AG10803 (cell line): ENCODE measurements at places on chromosomes 16 and 17.

DNA sequence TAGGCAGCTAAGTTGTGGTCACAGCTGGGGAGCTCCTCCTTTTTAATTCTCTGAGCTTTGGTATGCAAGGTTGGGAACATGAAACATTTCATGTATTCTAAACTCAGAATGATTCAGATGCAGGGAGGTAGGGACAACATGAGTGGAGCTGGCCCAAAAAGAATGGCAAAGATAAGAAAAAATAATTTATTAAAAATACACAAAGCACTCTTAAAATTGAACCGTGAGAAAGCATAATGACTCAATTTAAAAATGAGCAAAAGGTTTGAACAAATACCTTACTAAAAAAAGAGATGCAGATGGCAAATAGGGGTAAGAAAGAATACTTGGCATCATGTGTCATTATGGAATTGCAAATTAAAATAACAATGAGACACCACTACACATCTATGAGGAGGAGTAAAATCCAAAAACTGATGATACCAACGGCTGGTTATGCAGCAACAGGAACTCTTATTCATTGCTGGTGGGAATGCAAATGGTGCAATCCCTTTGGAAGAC lies 175.6 kb upstream of the IRX3 start:
- peak; percentile 96 for DNase-seq

DNA sequence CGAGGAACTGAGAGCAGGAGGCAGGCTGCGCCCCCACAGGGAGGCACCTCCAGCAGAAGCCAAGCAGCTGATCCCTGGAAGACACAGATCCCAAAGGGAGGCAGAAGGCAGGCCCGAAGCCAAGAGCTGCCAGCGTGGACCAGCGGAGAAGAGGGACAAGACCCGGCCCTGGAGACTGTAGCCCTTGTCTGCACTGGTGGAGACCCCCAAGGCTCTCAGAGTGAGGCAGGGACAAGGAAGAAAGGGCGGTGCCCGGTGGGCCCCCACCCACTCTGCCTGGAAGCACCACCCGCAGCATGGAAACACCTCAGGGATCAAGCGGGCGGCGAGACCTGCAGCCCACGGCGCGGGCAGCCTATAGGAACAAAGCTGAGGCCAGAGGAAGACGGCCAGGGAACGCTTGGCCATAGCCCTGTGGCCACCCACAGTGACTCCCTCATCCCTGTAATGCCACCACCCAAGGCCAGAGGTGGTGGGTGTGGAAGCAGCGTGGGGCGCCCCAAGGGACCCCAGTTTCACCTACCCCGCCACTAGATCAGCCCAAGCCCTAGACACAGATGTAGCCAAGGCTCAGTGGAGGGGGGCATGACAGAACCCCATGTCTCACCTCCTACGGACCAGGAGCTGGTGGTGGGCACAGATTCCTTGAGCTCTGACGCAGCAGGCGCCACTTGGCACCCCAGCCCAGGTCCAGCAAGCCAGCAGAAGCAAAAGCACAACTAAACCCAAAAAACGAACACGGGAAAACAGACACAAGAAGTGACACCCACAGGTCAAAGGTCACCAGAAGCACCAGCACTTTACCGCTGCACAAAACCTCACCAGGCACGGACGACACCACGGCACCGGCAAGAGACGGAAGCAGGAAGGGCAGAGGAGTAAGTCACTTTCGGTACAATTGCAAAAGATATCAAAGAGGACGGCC lies 2.9 kb upstream of the SIRT7 start:
- DNase-seq = no peak

DNA sequence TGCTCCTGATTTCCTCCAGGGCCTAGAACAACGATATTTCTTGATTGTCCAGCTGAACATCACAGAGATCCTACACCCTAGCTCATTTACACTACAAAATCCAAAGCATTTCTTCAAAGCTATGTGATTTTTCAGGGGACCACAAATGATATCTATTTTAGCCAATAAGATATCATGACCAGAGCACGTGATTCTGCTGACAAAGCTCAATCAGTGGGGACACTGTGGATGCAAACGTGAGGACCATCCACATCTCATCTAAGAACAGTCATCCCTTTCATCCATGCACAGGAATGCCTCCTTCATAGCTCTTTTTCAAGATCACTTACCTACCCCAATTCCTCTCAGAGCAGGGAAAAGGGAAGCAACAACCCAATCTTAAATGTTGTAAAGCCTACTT lies 56.9 kb downstream of the ACSM2B start:
- DNase-seq = no peak

DNA sequence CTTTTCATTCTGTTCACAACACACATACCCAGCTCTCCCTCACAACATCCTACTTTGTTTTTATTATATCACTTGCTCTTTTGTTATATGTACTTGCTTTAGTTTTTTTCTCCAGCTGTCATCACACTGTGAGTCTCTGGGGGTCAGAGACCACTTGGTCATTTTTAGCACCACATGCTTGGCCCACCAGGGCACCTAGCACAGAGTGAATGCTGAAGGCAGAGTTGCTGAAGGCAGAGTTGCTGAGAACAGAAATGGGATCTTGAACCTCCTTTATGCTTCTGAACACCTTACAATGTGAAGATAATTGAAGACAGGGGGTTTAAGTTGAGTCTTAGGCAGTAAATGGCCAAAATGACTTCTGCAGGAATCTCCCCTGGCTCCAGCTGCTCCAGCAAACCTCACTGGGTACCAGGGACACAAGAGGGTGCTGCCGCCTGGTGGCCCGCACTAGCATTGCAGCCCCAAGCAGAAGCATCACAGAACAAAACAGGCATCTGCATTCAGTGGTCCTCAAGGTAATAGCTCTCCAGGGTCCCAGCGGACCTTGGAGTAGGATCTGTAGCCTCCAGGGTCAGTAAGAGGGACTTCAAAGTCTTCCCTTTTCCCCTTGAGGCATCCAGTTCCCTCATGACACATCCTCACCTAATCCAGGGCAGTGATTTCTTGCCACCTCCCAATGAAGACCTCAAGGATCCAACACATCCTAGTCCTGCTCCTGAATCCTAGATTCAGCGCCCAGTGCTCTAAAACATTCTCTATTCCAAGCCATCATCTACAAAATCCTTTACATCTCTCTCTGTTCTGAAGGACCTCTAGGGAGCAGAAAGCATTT lies 1972.6 kb downstream of the TP53TG3F start:
- no peak for DNase-seq

DNA sequence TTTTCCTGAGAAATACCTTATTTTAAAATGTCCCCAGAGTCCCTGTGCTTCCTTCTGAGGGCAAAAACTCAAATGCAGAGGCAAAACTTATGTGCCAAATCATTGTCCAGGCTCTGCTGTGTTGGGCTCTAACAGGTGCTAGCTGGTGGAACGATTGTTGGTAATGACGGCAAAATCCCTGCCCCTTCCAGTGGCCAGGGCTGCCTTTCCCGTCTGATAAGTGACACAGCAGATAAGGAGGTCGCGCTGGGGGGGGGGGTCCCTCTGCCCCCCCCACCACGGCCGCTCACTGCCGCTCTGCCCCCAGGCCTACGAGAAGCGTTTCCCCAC lies 29.1 kb downstream of the SEC14L5 start:
- no peak for DNase-seq

DNA sequence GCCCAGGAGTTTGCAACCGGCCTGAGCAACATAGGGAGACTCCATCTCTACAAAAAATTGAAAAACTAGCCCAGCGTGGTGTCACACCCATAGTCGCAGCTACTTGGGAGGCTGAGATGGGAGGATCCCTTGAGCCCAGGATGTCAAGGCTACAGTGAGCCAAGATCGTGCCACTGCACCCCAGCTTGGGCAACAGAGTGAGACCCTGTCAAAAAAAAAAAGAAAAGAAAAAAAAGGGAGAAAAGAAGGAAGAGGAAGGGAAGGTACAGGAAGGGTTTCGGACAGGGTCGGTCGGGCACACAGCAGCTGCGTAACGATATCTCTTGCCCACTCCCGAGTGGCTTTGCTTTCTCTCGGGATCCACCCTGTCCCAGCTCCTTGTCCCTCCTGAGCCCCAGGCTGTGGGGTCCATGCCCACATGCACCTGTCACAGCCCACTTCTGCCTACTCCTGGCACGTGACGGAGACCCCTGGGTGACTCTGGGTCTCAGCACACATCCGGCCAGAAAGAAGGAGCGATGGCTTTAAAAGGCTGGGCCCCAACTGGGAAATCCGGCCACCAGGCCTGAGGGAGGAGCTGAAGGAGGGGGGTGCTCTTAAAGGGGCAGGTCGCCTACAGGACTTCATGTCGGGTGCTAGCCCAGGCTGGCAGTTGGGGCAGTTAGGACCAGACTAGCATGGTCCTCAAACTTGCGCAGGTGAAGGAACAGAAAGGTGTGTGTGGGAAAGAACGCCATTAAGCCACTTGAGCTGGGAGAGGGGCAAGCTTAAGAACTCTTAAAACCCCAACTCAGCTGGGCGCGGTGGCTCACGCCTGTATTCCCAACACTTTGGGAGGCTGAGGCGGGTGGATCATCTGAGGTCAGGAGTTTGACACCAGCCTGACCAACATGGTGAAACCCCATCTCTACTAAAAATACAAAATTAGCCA lies at the start of gene GHDC:
TSS of gene GHDC (minus strand) at position 526 of the 931 bp plus-strand sequence. CDS start 913 bp downstream, outside the sequence.
- DNase-seq = peak; percentile 68

DNA sequence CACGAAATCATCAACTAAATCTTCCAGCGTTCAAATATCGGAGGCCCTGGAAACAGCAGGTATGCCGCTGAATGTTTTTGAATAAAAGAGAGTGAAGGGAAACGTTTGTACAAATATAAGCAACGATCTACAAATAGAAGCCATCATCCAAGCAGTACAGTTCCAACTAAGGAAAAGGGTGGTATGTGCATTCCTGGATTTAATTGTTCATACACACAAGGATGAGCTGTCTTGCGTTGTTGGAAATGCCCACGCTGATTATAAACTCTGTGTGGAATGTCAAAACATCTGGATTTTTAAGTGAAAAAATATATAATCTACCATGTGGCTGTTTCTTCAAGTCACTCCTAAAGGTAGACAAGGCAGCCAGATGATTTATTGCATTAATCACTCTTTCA lies 191.8 kb upstream of the HSBP1 start:
- peak; percentile 66 for DNase-seq

DNA sequence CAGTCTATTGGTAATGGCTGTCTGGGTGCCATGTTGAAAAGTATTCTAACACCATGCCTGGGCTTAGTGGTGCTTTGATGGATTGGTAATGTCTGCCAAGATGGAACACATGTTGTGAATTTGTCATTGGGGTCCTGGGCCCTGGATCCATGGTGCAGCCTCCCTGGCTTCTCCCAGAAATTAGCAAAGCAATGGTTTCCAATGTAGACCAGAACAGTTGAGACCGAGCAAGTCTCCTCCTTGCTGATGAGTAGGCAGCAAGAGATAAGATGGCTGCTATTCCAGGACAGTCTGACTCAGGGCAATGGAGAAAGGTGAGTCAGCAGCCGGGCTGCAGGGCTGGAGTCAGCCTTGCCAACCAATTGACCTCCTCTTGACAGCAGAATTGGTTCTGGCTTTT lies 30.8 kb downstream of the GPR139 start:
- no peak for DNase-seq

- DNase-seq = peak; percentile 56
These were observed 51.6 kb downstream of the NT5M start for GRCh38 chr17:17354560-17355349.

DNA sequence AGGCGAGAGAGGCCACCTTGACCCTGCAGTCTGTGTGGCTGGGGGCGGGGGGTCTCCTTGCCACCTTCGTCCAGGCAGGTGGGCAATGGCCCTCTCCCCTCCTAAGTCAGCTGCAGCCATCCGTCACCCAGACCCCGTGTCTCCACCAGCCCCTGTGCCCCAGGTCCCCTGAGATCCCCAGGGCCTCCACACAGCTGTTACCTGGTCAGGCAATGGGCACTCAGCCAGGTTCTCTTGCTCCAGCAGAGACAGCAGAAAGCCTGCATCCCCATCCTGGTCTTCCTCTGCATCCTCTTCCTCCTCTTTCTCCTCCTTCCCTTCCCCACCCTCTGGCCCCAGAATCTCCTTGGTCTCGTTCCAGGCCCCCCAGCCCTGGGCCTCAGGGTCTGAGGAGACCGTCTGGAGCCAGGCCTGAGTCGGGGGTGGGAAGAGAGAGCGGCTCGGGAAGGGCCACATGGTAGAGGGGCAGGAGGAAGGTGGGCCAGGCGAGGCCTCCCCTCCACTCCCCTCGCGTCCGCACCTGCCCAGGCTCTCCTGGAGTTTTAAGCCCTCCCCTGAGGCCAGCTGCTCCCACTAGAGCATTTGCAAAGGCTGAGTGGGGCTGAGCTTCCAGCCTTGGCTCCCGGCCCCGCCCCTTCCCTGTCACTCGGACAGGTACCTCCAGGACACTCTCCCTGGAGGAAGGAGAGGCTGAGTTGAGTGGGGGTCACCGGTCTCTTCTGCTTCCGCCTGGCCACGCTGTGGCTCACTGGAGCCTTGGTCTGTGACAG lies at the start of gene PABPN1L:
TSS of gene PABPN1L (minus strand) at position 510 of the 770 bp plus-strand sequence. CDS start at position 456, 54 bp downstream.
- DNase-seq = no peak

DNA sequence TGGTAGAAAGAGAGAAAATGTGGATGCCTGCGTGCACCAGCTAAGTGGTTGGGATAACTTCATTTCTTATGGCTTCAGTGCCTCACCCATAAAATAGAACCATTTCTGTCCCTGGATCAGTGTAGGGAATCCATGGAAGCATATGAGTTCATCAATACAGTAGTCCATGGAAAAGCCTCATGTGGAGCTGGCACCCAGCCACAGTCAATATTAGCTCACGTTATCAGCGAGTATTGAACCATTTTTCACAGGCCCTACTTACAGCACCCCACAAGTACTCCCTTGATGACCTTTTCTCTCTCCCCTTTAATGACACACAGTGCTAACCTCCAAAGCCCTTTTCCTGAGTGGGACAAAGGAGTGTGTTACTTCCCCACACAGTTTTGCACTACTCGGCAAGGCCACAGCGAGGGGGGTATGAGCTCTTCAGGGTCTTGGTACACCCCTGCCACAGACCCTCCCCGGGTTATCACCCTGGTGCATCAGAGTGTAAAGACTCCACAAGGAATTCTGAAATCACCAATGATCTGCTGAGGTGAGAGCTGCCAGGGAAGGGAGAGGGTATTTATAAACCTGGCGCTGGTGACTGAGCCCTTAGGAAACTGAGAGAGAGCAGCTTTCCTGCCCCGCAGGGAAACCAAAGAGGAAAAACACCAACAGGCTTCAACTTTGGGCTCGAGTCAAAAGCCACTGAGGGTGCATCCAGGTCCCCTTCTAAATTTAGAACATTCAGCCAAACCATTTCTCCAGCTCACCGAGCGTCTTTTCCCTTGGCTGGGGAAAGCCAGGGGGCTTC lies 36.9 kb downstream of the DYNLRB2 start:
- DNase-seq = no peak

DNA sequence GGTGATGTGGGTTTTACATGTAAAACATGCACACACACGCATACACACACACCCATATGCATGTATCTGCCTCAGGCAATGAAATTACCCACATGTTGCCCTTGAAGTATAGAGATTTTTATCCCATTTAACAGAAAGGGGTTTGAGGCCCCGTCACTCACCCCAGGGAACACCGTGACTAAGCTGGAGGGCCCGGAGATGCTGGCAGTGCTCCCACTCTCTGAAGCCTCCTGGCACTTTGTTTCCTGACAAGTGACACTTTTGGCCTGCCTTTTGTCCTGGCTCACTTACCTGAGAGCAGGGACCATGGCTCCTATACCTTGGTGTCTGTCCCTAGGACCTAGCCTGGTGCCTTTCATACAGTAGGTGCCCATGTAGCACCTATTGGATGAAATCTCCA lies 50.0 kb upstream of the TNRC6C start:
- no peak for DNase-seq
